Right renal pelvis (tissue), 4 donors: ENCODE measurements at places on chromosomes 1 and 21. TPM values are rescaled to one million over a fixed set of nuclear protein-coding genes. Genes with fewer than 3 reads are reported as not detected.

GRCh38 chr21:31755027-31755426 is 23.1 kb upstream of the SCAF4 start:
- DNase-seq: no peak

- no peak for DNase-seq
Observed at GRCh38 chr1:246280551-246280950, 226.5 kb downstream of the SMYD3 start.

- peak; percentile 34 for DNase-seq
Observed at GRCh38 chr1:171801487-171801891, 20.0 kb downstream of the METTL13 start.

DNA sequence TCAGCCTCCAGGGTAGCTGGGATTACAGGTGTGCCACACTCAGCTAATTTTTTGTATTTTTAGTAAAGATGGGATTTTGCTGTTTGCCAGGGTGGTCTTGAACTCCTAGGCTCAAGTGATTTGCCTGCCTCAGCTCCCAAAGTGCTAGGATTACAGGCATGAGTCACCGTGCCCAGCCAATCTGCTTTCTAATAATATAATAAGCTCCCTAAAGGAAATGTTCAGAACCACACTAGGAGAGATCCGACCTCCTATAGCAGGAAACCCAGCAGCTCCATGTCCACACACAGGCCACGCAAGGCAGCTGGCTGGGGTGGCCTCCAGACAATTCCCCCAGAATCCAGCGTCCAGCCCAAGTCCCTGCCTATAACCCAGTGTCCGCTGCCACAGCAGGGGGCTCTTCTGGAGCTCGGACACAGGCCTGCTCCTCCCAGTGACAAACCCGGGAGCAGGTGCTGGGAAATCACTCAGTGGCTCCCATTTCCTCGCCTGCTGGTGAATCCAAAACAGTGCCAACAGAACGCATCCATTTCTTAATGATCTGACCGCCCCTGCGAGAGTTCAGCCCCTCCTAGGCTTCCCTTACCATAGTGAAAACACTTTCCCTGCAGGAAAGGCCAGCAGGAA is 7.5 kb downstream of the RIPK4 start:
- DNase-seq: no peak

The RAB25 gene
- 52.5 TPM for polyA plus RNA-seq

The OR2L8 gene
- polyA plus RNA-seq: not detected

The PGBD5 gene
- polyA plus RNA-seq: 6.8 TPM
